Activated T-cell treated with anti-CD3 and anti-CD28 coated beads for 4 hours (primary cell): ENCODE measurements at places on chromosomes 13 and 19.

- DNase-seq = peak; percentile 69
These were observed 7.5 kb upstream of the GPR183 start for GRCh38 chr13:99314640-99315176.

DNA sequence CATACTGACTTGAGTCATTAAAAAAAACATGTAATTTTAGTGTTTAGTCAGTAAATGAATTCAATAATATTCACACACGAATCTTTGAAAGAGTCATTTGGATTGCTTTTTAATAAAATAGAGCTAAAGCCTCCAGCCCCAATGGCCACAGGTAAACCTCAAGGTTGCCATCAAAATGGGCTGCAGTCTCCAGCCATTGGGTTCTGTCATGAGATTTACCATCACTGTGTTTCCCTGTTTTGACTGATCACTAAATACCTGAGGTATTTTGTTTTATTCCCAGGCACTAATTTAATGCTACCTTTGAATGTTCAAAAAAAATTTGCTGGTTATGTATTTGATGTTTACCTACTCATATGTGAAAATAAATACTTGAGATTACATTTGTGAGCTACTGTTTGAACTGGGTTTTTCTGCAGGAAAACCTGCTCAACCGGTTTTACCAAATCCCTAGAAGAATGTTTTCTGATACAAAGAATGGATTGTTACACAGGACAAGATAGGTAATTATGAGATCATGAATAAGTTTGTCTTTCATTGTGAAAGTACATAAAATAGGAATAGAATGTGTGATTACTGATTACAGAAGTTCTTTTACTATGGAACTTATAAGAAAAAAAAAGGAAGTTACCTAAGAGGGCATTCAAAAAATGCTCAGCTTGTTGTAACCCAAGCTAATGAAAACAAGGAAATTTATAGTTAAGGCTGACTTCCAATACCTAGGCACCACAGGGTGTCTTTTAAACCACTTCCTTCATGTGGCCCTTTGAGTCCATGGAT is 391.3 kb downstream of the EFNB2 start:
- no peak for DNase-seq

GRCh38 chr19:18202778-18203407 is 949 bp downstream of the RAB3A start:
- no peak for DNase-seq

DNA sequence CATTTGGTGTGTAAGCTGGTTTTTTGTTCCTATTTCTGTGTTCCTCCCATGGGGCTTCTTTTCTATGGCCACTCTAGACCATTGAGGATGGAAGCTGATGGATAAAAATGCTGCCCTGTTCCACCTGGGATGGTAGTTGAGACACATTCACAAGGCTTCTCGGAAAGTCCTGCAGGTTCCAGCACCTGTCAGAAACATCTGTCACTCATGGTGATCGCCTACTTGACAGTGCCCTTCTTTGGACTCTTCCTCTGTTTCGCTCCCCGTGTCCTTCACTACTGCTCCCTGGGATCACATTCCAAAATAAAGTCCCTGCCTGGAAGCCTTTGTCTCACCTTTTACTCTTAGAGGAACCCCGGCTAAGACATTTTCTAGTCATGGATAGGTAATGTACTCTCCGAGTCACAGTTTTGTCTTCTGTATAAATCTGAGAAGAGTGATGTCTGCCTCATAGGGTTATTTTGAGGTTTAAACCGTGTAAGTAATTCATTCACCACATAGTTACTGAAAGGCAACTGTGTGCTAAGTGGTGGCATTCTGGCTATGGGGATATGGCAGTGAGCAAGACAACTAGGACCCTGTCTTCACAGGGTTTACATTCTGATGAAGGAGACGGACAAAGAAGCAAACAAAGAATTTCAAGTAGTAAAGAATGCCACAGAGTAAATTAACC is 21.0 kb downstream of the UBAC2 start:
- DNase-seq = no peak

DNA sequence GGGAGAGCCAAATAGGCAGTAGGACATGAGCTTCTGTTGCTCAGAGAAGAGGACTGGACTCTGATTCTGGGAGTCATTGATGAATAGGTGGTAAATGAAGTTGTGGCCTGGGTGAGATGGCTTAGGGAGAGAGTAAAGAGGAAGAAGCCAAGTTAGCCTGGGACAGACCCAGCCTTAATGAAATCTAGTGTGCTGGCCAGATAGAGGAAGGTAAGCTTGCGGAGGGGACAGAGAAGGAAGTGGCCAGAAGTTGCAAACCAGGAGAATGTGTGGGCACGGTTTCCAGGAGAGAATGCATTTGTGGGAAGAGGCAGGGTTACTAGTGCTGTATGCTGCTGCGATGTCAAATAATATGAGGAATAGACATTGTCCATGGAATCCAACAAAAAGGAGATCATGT is 83.3 kb upstream of the OLFM4 start:
- no peak for DNase-seq

DNA sequence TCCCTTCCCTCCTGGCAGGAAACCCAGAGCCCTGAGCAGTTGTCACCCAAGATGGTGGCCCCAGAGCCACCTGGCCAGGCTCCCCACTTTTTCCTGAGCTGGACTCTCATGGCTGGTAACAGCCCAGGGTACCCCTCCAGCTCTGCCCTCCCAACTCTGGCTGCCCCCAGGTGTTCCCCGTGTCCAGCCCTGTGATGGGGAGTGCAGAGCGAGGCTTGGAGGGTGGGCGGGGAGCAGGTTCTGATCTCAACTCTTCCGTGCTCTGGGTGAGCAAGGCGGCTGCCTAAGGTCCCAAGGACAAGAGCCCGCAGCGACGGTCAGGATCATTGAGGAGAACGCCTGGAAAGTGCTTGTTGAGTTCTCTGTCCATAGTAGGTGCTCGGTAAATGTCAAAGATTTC is 54.7 kb upstream of the GAS6 start:
- DNase-seq = no peak

DNA sequence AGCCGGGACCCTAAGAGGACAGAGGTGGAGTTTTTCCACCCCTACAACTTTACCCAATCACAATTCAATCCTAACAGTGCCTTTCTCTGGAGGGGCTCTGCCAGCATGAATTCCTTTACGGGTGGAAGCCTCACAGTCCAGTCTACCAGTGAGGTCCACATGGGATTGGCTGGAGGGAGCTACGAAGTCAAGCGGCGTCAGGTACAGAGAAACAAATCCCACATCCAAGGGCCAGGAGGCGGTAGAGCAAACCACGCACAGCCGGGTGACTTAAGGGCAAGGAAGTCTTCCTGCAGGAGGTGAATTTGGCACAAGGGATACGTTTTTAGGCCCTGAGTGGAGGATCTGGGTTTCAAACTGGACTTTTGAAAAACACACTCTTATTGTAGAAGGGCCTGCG is 199.6 kb downstream of the UQCRFS1 start:
- DNase-seq = no peak

DNA sequence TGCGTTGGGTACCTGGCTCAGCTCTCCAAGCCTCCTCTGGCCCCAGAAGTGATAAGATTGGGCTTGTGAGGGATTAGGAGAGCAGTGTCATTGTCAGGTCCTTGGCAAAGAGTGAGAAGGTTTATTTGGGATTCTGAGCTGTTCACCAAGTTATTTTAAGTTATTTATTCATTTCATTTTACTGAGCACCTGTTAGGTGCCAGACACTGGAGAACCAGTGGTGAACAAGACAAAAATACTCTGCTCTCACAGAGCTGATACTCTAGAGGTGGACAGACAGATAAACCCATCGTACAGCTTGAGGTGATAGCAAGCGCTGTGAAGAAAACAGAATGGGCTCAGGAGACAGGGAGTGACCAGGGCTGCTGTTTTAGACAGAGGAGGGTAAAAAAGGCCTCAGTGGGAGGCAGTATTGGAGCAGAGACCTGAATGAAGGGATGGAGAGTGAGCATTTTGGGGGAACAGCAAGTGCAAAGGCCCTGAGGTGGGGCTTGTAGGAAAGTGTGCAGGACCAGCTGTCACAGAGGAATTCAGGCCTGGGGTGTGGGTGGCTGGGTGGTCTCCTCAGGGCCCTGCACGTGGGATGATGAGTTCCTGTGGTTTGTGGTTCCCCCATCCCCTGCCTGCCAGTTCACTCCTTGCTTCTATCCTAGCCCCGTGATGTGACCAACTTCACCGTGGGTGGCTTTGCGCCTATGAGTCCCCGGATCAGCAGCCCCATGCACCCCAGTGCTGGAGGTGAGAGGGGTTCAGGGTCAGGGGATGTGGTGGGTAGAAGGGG is 8.7 kb upstream of the TIMM50 start:
- no peak for DNase-seq

- DNase-seq = no peak
These were observed 160.3 kb downstream of the ITGBL1 start for GRCh38 chr13:101612735-101613134.

DNA sequence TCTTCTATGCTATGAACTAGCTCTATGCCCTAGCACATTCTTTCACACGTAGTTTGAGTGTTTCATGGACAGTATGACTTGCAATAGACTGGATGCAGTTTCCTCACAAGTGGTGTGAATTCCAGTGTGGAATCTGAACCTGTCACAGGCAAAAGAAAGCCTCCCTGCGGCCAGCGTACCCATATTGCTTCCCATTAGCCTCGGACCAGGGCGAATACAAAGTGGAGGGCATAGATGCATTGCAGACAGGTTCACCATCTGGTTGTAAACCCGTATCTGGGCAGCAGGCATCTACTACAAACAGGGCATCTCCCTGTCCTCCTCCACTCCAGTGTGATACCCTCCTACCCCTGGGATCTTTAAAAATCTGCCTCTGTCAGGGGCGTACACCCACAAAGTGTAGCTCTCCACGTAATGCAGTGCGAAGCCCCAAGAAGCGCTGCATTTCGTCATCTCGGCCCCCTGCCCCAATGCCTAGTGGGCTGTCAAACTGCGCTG is 1.4 kb upstream of the CIC start:
- no peak for DNase-seq

DNA sequence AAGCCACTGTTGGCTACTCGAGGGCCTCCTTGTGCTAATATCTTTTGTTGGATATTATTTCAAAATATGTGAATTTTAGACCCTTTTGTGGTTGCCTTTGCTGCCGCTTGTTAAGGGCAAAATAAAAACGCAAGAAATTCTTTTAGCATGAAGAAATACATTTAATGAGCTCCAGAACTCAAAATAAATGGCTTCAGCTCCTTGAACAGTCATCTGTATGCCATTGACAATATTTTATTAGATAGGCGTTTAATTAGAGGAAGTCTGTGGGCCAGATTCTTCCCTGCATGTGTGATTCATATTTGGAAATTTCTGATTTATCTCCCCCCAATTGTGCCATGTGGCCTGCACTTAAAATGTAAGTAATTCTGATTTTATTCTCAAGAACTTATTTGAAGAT is 177.2 kb downstream of the STK24 start:
- no peak for DNase-seq

- DNase-seq = no peak
These were observed 1.1 kb downstream of the EDDM13 start for GRCh38 chr19:56273563-56274117.

GRCh38 chr13:41939398-41939797 is 21.5 kb downstream of the VWA8 start:
- no peak for DNase-seq

DNA sequence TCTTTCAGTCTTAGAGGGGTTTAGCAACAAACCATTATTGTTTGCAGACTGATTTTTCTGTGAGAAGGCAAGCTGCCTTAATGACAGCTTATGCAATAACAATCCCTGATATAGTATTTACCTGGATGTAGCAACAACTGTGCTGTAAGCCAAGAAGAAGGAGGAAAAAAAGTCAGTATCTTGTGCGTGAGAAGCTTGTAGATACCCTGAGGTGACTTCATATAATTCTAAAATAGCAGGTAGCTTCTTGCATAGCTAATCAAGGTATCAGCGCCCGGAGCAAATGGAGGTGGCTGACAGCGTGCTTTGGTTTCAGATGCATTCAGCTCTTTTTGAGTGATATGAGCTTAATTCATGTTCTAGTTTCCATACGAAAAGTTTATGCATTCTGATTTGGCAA is 309.8 kb downstream of the KLF5 start:
- DNase-seq = no peak

- no peak for DNase-seq
These were observed 34.4 kb upstream of the TUBGCP3 start for GRCh38 chr13:112622375-112622774.
